ENCODE measurements at places on chromosomes 1 and 21.

GRCh38 chr1:232853994-232854797 is 49.0 kb downstream of the MAP10 start:
- DNase-seq: no peak

- DNase-seq: no peak
Observed at GRCh38 chr1:170354246-170354645, 177.7 kb upstream of the GORAB start.

DNA sequence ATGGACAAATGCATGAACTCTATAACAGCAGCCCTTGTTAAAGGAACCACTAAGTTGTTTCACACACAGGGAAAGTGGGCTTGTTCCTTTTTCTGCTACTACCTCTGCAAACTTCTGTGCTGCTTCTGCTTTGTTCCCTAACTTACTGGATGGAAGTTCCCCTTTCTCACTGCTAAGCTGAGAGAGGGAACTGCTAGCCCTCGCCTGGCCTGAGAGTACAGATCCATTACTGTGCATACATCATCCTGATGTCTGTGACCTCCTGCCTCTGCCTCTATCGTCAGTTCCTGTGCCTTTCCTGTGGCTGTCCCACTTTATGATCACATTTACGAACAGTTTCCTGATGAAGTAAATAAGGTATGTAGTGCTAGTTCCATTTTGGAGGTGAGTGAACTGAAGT is 3.5 kb downstream of the GNAT2 start:
- DNase-seq: no peak

- no peak for DNase-seq
Observed at GRCh38 chr1:233725423-233725822, 111.5 kb downstream of the KCNK1 start.

DNA sequence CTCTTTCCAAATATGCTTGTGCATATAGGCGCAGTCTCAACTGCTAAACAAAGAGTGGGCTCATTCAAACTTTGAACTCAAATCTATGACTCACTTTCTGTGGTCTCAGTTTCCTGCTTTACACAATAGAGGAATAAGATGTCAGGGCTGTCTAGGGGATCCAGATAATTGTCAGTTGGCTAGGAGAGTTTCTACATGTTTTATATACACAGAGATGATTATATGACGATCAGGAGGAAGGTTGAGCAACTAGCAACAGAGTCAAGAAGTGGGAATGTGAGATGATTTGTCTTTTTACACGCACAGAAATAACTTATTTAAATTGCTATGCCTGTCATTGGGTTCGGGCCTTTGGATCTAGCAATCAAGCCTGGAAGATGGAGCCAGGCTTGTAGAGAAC is 299.4 kb upstream of the LYPLAL1 start:
- no peak for DNase-seq

DNA sequence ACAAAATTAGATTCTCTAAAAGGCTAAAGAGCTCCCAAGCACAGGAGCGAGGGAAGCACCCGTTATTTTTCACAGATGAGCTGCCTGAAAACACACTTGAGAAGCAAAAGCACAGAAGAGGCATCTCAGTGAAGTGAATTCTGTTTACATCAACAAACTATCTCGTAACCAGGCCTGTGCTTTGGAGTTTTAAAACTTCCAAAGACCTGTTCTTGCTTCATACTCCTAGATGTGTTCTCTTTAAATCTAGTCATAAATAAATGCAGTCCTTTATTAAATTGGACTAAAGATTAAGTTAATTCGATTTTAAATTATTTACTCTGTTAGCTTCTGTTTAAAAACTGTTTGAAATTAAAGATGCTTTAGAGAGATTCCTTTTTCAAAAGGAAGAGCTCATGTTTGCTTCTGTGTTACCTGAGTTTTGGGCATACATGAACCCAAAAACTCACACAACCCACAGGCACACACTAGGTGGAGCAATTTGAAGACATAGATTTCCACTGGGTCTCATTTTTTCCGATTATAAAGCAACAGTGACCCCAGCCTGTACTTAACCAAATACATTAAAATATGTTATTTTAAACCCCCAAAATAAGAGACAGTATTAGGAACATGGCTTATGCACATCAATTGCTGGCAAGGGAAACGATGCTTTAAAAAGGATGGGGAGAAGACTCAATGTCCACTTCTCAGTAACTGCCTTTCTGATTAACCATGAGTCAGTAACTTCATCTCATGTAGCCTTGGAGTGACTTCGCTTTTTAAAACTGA is 648.2 kb downstream of the SMYD3 start:
- DNase-seq: no peak

- no peak for DNase-seq
Observed at GRCh38 chr1:242556276-242556675, 31.8 kb upstream of the PLD5 start.

DNA sequence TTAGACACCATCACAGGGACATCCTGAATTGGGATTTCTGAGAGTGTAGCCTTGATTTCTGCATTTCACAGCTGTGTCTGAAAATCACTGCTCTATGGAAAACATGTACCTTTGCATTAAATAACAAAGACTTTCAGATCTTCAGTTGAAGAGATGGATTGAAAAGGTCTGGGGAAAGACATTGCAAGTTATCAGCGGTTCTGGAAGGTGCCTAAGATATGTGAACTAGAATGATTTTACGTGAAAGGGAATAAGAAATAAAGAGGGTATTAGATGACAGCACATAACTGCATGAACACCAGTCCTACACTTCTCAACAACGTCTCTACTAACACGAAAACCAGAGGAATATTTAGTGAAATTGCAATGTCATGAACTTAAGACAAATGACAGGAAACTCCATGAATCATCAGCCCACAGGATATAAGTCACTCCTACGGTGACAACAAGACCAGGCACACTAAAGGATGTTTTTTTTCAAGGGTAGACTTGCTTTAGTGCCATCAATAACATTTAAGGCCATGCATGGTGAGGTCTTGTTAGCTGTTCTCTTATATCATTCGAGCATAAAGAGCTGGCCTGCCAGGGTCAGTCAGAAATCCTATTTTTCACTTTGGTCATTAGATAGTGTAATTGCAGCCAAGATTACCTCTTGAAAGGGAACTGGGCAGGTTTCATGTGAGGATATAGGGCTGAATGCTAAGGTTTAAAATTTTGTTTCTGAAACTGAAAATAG is 283.1 kb downstream of the GRIK1 start:
- DNase-seq: peak; percentile 26

- DNase-seq: no peak
Observed at GRCh38 chr1:156865258-156865657, 4.6 kb downstream of the NTRK1 start.

DNA sequence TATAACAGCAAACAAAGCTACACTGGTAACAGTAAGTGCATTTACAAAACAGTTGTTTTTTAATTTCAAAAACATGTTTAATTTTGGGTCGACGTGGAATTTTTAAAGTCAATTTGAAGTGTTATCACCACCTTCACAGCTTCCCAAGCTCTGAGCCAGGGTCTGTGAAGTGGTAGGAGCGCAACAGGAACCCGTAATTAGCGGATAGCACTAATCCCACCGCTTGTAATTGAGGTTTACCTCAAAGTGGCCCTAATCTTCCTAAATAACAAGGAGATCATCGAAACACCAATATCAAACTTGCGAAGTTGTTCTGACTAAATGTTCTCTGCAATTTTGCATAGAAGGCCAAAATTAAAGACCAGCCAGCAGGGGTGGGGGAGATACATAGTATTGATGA is 18.8 kb downstream of the LBR start:
- no peak for DNase-seq

DNA sequence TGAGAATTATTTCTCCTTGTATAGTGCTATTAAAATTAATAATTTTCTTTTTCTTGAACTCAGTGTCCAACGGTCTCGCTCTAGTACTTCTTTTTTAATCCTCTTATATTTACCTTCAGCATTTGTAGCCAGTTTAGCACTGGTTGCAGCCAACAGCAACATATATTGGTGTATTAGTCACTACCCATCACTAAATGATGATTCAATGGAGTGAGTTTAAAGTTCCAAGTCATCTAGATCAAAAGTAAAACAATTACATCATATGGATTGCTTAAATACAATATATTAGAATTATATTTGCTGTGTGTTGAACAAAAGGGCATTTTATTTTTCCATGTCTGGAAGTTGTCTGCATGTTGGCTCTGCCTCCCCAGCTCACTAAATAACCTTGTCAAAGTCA is 591.8 kb downstream of the ADGRL2 start:
- DNase-seq: no peak

GRCh38 chr1:21568809-21569385 is 59.7 kb downstream of the ALPL start:
- no peak for DNase-seq

GRCh38 chr1:14009582-14009981 is 309.6 kb downstream of the PRDM2 start:
- DNase-seq: no peak

DNA sequence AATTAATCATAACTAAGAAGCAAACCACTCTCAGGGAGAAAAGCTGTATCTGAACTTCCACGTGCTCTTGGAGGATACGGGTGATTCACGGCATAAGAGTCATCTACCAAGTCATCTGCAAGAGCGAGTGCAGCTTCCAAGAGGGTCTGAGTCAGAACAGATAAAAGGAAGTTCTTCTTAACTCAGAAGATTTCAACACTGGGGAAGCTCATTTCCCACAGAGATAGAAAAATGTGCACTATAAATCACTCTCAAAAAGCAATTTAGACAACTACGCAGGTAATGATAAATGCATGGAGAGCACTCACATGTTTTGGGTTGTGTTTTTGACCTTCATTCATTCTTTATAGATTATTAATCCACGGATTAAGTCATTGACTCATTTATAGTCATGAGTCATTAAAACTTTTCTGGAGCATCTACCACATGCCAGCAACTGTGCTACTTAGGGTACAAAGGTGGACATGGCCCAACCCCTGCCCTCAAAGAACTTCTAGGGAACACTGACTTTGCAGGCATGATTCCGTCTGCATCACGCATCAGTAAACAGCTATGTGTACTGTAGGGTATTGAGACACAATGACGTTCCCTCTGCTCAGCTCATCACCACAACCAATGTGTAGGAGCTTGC is 20.8 kb downstream of the KCNJ15 start:
- DNase-seq: peak; percentile 12

DNA sequence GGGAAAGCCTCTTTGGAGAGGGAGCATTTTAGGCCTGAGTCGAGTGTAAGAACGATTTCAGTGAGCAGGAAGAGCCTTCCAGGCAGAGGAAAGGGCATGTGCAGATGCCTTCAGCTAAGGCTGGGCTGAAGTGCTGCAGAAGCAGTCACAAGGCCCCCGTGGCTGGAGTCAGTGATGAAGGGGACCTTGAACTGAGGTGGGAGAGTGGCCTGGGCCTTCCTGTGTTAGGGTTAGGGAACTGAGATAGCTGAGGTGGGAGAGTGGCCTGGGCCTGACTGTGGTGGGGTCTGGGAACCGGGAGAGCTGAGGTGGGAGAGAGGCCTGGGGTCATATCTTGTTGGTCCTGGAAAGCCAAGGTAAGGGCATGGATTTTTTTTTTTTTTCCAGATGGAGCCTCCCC is 50.9 kb upstream of the ETV3 start:
- DNase-seq: no peak

DNA sequence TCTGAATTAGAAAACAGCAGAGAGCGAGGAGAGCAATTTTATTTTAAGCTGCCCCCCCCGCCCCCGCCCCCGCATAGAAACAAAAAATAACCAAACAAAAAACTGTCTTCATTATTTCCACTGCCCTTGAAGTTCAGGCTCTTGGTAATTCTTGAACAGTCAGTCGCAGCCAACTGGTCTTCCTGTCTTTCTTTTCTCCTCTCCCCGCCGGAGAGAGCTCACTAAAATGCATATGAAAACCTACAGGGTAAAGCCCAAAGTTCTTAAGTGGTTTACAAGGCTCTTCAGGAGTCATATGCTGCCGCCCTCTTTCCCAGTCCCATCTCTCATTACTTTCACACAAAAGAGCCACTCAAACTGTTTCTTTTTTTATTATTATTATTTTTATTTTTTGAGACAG is 1.1 kb upstream of the ANKRD35 start:
- DNase-seq: no peak

- no peak for DNase-seq
Observed at GRCh38 chr1:219292999-219293398, 119.3 kb downstream of the LYPLAL1 start.

DNA sequence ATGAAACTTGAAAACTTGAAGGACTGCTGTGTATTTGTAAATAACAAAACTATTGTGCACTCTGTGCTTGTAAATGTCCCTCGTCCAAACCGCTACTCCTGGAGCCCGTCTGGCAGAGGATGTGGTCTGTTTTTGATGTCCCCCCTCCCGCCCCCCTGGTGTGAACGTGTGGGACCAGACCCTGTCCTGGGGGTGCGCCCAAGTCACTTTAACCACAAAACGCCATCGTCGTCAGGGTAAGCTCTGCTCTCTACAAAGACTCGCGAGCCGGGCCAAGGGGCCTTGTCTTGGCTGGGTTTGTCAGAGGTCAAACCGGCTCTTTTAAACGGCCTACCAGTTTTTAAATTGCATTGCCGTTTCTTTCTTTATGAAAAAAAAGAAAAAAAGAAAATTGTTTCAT is 87.4 kb upstream of the TMEM51 start:
- no peak for DNase-seq

DNA sequence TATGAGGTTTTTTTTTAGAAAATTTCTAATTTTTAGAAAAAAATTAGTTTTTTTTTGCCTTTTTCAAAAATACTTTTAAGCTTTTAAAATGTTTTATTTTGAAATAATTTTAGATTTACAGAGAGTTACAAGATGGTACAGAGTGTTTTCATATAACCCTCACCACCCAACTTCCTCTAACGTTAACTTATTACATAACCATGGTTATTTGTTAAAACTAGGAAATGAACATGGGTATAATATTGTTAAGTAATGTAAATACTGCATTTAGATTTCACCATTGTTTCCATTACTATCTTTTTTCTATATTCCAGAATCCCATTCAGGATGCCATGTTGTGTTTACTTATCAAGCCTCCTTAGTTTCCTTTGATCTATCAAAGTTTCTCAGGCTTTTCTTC is 45.2 kb upstream of the ST6GALNAC3 start:
- DNase-seq: no peak

DNA sequence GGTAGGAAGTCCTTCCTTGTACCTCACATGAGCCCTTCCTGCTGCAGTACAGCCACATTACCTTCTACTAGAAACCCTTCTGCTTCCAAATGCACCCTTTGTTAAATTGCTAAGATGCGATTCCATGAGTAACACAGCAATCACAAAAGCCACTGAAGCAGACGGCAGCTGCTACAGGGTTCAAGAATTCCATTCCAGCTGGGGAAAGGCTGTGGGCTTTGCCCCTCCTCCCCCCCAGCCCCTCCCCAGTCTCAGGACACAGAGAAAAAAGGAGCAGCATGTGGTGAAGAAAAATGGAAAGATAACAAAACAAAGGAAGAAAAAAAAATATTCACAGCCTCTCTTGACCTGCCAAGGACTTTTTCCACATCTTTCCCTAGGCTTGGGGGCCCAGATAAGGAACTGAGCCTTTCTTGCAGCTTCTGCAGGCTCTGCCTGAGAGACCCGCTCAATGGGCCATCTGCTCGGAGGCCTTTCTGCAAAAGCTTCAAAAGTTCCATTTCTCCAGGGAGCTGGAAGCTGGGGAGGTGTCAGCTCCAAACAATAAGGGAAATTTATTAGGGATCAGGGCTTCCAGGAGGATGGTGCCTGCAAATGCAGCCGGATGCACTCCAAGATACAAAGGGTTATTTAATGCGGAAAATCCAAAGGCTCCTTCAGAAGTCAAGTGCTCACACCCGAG is 72.1 kb downstream of the SYT2 start:
- DNase-seq: no peak

- no peak for DNase-seq
Observed at GRCh38 chr21:23131177-23131576, 2133.0 kb downstream of the NCAM2 start.

All from activated T-cell treated with anti-CD3 and anti-CD28 coated beads, Interleukin-2, amount 50 U/mL, for 72 hours (primary cell).